ENCODE measurements at places on chromosomes 11 and 22.

DNA sequence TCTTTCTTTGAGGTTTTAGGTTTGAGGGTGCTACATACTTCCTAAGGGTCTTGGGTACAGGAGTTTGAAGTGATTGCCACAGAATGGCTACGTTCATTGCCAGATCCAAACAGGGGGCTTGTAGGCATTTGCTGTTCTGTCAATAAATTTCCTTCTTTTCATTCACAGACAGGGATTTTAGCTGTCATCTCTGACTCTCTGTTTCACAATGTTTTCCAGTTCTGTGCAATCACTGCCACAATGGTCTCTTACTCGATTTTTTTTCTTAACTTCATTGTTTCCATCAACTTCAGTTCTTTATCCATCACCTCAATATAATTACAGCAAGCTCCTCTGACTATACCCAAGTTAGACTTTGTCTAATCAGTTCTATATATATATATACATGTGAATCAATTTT is 6.2 kb upstream of the HBD start:
- no peaks in the 10 kb centered on the region for H3K27me3 ChIP-seq
- no peaks in the 10 kb centered on the region for H3K36me3 ChIP-seq
- no peaks in the 10 kb centered on the region for H3K4me1 ChIP-seq
- no peak for DNase-seq
- H3K27ac ChIP-seq: no peak overlapping the region

DNA sequence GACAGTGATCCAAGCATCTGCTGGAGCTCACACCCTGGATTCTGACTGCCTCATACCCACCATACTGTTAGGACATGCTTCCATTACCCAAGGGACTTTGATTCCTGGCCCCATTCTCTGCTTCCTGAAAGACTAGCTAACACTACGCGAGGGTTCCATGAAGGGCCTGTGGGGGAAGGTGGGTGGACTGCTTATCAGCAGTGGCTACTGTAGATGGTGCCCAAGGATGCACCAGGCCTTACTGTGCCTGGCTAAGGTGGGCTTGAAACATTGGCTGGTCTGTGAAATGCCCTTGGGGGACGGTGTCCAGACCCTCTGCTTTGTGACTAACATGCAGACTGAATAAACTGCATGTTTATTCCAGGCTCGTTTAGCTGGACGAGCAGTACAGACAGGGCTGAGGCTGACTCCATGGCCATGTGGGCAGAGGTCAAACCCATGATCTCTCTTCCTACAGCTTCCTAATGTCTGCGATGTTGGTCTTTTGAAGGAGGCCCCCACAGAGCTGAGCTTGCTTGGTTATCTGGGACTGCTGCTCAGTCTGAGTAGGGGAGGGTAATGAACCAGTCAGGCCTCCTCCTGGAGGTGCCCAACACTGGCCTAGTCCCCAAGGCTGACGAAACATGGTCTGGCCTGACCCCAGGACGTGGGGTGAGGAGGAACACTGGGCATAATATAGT is 48.3 kb upstream of the PHOX2A start:
- no peaks in the 10 kb centered on the region for H3K27me3 ChIP-seq
- no peak overlapping the region for H3K4me3 ChIP-seq
- no peak for DNase-seq
- no peak overlapping the region for H3K27ac ChIP-seq
- H3K36me3 ChIP-seq: no peaks in the 10 kb centered on the region

DNA sequence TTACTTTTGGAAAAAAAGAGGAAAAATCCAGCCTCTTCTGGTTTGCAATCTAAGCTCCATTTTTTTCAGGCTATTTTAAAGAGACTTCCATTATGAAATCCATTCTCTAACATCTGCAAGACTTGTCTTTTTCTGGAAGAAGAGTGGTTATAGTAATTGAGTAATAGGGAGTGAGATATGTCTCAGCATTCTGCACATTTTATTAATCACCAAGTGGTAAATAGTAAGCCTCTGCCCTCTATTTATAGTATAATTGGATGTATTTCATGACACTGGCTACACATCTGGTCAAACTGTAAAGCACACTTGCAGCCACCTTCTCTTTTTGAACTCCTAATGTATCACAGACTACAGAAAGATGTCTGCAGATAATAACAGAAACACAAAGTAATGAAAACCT is 391.1 kb downstream of the ETS1 start:
- H3K36me3 ChIP-seq: no peaks in the 10 kb centered on the region
- no peaks in the 10 kb centered on the region for H3K4me1 ChIP-seq
- DNase-seq: no peak

DNA sequence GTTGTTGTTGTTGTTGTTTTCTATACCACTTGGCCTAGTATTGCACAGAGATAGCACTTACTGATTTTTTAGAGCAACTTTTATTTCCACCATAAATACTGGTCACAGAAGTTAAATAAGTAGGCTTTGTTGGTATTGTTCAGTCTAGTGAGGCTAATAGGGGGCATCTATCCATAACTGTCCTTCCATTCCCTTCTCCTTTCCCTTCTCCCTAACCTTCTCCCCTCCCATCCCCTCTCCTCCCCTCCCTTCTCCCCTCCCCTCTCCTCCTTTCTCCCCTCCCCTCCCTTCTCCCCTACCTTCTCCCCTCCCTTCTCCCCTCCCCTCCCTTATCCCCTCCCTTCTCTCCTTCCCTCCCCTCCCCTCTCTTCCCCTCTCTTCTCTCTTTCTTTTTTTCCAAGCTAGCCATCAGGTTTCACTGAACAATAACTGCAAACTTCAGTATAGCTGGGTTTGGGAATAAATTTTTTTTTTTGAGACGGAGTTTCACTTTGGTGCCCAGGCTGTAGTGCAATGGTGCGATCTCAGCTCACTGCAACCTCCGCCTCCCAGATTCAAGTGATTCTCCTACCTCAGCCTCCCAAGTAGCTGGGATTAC is 56.5 kb downstream of the STIM1 start:
- no peak overlapping the region for H3K4me3 ChIP-seq
- H3K27me3 ChIP-seq: no peaks in the 10 kb centered on the region
- no peaks in the 10 kb centered on the region for H3K36me3 ChIP-seq
- DNase-seq: no peak

DNA sequence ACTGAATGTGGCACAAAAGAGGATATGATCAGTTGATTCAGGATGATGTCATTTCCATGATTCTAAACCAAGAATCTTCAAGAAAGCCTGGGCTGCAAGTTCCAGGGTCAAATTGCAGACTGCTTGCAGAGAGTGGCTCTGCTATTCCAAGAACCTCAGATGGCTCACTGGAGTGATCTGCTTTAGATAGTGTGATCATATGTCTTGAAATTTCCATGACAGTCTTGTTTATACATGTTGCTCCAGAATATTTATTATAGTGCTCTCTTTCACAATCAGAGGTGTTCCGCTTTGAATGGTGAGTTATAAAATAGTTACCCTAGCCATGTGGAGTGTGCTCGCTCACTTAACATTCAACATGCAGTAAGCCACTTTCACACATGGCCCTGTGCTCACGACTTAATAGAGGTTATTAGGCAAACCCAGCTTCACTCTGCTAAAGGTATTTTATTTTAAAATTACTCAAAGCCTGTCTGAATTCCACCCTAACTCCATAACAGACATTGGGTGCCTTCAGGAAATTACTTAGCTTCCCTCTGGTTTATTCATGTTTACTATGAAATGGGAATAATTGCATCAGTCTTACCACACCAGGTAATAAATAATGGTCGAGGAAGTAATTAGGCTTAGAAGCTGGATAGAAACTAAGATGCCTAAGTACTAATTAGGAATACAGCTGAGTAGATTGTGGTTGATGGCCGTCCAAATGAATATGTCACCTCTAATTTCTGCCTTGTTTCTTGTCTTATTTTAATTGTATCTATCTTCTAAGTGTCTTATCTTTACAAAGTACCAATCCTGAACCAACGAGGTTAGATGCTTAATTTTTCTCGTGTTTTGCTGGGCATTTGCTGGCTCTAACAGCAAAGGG is 187.9 kb downstream of the ETS1 start:
- no peaks in the 10 kb centered on the region for H3K27me3 ChIP-seq
- DNase-seq: no peak
- H3K4me1 ChIP-seq: no peaks in the 10 kb centered on the region

DNA sequence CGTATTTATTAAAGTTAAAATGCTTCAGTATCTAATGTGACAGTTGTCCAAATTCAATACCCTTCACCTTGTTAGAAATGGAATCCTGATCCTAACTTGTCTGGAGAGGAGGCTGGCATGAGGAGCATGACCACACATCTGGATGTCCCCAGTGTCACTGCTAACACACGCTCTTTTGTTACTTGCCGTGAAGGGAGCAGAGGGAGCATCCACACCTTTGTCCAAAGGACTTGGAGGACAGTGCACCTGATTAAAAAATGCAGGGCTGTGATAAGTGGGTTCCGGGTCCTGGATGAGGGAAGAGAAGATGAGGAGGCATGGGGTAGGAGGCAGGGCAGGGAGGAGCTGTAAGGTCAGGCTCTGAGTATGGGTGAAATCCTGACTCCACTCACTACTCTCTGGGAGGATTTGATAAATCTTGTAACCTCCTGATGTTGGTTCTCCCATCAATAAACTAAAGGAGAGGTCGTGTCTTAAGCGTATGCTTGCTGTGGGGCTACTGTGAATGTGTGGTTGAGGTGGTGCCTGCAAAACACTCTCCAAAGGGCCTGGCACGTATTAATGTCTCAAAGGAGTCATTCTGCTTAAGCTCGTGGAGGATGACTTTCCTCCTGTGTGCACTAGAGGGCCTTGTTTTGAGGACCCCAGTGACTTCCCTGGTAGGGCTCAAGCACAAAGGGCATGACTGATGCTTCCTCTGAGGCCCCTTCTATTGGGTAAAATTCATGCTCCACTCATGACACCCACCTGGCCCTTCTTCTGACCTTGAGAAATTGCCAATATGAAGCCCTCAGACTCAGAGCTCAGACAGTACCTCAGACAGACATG is 16.8 kb upstream of the IGLL5 start:
- no peaks in the 10 kb centered on the region for H3K36me3 ChIP-seq
- no peak overlapping the region for H3K4me3 ChIP-seq
- H3K27ac ChIP-seq: no peak overlapping the region

DNA sequence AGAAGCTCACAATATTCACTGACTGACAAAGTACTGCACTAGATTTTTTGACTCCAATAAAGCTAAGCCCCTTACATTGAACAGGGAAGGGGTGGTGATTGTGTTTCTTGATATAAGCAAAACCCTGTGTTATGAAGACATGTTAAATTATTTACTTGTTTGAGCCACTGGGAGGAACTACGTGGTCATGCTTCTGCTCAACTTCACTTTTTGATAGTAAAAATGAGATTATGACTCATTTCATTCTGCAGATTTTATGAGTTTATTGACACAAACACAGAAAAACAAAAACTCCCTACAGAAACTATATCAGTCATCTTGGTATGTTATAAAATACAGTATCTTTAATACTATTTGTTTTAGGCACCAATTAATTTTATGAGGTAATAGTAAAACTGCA is 124.7 kb downstream of the CADM1 start:
- DNase-seq: no peak
- H3K27ac ChIP-seq: no peak overlapping the region
- no peak overlapping the region for H3K4me3 ChIP-seq
- no peaks in the 10 kb centered on the region for H3K27me3 ChIP-seq
- peaks cover 18% of the 10 kb centered on the region for H3K4me1 ChIP-seq

DNA sequence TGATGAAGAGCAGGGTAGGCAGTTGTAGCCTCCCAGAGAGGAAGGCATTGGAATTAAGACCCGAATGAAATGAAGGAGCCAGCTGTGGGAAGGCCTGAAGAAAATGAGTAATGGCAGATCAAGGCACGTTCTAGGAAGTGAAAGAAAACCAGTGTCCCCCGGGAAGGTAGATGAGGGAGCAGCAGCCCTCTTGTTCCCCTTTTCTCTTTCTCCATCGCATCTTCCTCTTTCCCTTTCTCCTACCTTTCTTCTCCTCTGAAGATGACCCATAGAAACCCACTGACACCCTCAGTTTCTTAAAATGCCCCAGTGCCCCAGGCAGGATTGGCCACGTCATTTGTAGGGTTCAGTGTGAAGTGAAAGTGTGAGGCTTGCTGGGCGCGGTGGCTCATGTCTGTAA is 172.6 kb upstream of the SEZ6L start:
- H3K36me3 ChIP-seq: no peaks in the 10 kb centered on the region
- H3K4me3 ChIP-seq: no peak overlapping the region

DNA sequence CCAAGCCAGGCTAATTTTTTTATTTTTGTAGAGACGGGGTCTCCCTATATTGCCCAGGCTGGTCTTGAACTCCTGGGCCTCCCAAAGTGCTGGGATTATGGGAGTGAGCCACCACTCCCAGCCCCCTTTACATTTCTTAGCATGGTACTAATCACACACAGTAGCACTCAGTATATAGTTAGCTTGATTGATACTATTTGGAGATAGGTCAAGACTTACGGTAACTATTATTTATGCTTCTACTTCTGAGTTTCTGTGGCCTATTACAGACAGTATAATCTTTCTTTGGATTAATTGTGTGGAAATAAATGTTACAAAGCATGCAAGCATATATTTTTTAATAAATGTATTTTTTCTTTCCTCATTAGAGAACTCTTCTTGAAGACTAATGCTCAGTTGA is 192.2 kb downstream of the UVRAG start:
- no peak overlapping the region for H3K27ac ChIP-seq
- DNase-seq: no peak
- no peaks in the 10 kb centered on the region for H3K27me3 ChIP-seq
- no peak overlapping the region for H3K4me3 ChIP-seq
- H3K4me1 ChIP-seq: no peaks in the 10 kb centered on the region

DNA sequence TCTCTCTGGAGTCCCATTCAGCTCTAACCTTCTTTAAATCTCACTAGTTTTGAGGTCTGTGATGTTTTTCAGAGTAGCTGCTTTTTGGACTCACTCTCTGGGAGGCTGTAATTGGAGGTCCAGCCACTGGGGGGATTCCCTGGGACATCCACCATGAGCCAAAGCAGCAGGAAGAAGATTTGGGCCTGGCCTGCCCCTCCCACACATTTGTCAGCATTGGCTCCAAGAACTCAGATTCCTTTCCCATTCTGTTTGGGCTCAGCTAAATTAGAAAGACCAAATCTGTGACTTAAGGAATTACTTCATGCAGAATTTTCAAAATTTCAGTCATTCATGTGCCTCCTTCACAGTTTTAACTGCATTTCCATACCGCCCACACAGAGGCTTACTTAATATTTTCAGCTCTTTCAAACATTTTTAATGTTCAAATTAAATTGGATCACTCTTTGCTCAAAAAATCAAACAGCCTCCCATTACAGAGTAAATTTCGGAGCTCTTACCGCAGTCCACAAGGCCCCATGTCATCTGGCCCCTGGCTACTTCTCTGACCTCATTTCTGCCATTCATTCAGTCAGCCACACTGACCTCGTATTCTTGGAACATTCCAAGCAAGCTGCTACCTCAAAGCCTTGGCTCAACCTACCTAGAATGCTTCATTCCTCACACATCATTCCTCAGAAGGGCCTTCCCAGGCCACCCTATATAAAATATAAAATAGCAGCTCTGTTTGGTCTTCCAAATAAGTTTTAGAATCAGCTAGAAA is 54.5 kb upstream of the RRAS2 start:
- no peak overlapping the region for H3K4me3 ChIP-seq
- no peaks in the 10 kb centered on the region for H3K36me3 ChIP-seq
- DNase-seq: peak; percentile 67
- no peaks in the 10 kb centered on the region for H3K27me3 ChIP-seq
- H3K27ac ChIP-seq: no peak overlapping the region

DNA sequence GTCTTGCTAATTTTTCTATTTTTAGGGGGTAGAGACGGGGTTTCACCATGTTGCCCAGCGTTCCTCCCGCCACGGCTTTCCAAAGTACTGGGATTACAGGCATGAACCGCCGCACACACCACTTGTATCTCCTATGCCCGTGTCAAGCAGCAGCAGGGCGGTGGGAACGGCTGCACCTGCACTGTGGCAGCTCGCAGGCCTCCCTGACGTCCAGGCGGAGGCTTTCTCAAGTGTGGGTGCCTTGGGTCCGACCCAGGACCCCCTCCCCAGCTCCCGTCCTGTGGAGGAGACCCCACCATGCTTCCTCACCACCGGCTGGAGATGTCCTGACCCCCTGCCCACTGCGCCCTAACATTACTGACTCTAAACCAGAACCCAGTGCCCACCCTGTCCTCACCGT is 25.7 kb downstream of the TSPAN4 start:
- peaks cover 3% of the 10 kb centered on the region for H3K4me1 ChIP-seq
- no peak for DNase-seq
- no peak overlapping the region for H3K27ac ChIP-seq

Data from neural progenitor cell (in vitro differentiated cells).